ENCODE measurements at places on chromosomes 7 and 10.

GRCh38 chr7:51234609-51235308, 81.8 kb downstream of the COBL start:
- no peak for DNase-seq

DNA sequence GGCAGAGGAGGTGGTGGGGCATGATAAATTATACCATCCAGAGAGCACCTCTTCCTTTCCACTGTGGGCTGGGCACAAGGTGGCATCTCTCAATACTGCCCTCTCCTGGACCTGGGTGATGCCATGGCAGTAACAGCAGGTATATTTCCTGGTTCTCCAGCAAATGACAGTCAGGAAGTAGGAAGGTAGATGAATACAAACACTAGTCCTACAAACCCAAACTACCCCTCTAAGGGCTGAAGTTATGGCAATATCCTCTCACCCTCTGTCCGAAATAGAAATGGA, 1004.9 kb downstream of the KCNMA1 start:
- DNase-seq = no peak

- no peak for DNase-seq
These were observed 133.7 kb downstream of the FGFR2 start for GRCh38 chr10:121464517-121464916.

DNA sequence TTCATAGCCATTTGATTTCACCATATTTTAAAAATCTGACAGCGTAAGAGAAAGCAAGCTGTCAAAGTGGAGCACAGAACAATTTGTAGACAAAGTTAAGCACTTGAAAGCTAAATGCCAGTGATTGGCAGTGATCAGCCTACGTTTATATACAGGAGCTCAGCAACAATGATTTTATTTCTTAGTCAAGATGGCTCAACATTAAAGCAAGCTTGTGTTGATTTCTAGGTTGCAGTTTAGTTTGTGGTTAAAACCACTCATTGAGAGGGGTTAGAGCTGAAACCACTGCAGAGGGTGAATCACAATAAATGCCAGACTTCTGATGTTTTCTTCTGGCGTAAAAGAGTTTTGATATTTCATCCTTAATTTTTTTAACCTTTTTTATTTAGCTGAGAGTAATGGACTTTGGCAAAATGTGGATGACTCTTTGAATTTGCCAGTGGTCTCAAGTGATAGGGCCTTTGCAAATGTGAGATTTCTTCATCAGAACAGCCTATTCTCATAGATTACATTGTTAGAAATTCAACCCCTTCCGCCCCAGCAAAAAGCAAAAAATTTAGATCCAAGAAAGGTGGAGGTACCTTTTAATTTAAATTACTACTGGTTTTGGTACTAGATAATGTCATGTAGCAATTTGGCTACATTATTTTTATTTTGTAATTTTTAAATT, 73.8 kb downstream of the SHOC2 start:
- DNase-seq = peak; percentile 47

GRCh38 chr7:158061026-158061630, 526.5 kb downstream of the PTPRN2 start:
- DNase-seq = no peak
